ENCODE measurements at places on chromosomes 4 and X.
A peak's percentile ranks its signal among the peaks of the same experiment; 100 is the strongest.

DNA sequence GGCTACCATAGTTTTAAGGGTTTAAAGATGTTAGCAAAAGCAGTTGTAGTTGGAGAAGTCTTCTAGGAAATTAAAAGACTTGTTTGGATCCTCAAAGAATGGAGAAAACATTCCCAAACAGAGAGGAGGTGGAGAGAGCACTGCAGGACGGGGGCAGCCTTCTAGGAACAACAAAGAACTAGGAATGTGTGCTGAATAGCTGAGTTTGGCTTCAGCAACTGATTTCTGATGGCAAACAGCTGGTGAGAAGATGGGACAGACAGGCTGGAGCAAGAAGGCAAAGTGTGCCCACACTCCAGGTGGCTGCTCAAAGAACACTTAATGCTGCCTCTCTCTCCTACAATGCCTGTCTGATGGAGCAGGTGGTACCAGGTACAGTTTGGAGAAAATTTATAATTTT, 1331.1 kb downstream of the ADGRL3 start:
- no peak for DNase-seq

GRCh38 chr4:15536552-15537499, 67.1 kb downstream of the CC2D2A start:
- DNase-seq: no peak

GRCh38 chr4:185437809-185438208, 12.0 kb upstream of the UFSP2 start:
- DNase-seq: no peak

- no peak for DNase-seq
These were observed 4.5 kb downstream of the VEGFC start for GRCh38 chr4:176788248-176788647.

GRCh38 chr4:139015948-139016471, 429 bp downstream of the NOCT start:
- DNase-seq: peak; percentile 30

DNA sequence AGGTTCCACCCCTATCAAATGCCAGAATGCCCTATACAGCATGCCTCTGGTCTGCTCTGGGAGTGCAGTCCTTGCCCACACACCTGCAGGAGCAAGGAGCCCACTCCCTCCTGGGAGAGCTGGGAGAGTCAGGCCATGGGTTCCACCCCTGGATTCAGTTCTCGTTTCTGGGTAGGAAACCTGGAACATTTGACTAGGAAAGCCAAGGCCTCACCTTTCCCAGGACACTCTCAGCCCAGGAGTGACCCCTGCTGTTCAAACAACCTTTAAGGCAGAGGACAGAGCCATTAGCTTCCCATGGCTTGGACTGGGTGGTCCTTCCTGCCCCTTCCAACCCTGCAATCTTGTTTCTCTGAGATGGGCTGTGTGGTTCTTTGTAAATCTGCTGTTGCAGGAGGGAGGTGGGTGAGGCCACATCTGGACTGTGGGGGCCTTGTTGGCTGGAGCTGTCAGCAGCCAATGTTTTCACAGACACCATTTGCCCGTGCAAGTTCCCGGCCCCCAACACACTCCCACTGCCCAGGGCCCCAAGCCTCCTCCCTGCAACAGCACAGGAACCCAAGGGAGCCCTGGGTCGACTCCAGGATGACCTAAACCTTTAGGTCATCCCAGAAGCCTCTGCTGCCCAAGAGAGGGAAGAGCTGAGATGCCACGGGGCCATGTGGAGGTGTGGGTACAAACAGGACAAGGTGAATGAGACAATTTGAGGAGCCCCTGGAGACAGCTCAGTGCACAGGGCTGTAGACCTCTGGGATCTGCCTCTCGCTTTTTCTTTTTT, 104.4 kb downstream of the PJA1 start:
- no peak for DNase-seq

DNA sequence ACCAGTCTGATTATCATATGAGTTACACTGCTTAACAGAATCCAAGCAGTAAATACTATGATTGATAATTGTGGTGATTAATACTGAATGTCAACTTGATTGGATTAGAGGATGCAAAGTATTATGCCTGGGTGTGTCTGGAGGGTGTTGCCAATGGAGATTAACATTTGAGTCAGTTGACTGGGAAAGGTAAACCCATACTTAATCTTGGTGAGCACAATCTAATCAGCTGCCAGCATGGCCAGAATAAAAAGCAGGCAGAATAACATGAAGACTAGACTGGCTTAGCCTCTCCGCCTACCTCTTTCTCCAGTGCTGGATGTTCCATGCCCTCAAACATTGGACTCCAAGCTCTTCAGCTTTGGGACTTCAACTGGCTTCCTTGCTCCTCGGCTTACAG, 961.3 kb downstream of the ADGRL3 start:
- DNase-seq: no peak

- no peak for DNase-seq
These were observed 15.1 kb upstream of the PIGA start for GRCh38 chrX:15350329-15350996.

- DNase-seq: no peak
These were observed 55.2 kb downstream of the CLOCK start for GRCh38 chr4:55491486-55491885.

- DNase-seq: no peak
These were observed 77.0 kb upstream of the ARMCX2 start for GRCh38 chrX:101736651-101737050.

DNA sequence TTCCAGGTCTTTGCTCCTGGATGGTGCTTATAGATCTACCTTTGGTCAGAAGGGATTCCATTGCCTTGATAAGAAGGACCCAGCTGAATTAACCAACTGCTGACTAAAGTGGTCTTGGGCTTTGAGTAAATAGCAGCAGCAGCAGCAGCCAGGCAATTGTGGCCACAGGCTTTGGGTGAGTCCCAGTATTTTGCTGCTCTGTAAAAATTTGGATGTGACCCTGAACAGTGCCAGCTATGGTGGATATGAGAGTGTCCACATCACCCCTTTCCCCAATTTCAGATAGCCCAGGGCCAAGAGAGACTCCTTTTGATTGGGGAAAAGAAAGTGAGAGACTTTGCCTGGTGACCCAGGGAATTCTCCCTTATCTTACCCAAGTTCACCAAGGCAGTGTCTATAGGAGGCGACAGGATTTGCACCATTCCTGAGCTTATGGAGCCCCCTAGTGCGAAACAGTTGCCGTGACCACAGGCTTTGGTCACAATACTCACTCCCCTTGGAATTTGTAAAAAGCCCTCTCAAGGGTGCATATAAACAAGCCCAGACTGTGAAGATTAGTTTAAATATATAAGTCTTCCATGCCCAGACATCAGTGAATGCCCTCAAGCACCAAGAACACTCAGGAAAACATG, 518.0 kb downstream of the TMA16 start:
- peak; percentile 18 for DNase-seq

DNA sequence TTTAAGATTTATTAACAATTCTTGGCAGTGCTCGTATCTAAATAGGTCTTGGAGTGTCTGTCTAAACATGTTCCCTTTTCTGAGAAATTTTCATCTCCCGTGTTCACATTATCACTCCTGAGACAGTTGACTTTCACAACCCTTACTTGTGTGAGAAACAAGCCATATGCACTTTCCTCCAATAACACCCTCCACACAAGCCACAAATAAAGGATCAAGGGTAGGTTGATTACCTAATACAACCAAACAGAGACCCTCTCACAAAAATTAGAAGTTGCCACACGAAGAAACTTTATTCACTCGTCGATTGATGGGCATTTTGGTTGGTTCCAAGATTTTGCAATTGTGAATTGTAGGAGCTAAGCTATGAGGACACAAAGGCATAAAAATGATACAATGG, 763.9 kb downstream of the TRAM1L1 start:
- no peak for DNase-seq

GRCh38 chr4:132124624-132124974, 1024.5 kb upstream of the PCDH10 start:
- no peak for DNase-seq

GRCh38 chrX:153576961-153577360, 22.0 kb downstream of the CCNQ start:
- DNase-seq: no peak

DNA sequence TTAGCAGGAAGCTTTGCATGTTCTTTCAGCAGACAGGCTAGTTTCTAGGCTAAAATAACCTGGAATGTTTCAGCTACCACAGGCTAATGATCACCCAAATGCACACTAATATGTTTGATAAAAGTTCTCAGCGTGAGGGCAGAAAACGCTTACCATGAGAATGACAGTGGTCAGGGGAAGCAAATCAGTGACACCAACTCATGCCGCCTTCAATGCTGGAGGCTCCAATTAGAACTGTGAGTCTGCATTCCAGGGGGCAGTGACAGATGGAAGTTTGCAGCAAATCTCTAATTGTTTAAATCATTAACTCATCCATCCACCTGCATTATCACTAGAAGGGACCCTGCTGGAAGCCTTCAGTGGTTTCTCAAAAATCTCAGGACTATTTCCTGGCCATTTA, 43.2 kb downstream of the ANOS1 start:
- no peak for DNase-seq

DNA sequence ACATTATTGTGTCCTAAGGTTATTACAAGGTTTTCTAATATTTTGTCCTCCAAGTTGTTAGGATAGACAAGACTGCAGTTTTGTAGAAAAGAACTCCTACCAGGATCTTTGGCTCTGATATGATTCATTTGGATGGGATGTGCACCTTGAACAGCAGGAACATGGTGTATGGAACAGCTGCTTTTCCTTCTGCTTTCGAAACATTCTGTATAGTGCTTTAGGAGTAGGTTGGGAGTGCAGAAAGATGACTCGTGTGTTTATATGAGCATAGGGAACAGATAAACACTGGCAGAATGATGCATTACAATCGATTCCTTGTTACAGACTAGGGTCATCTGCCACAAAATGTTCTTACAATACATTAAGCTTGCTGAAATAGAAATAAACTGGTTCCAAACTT, 790.1 kb downstream of the DMD start:
- no peak for DNase-seq

DNA sequence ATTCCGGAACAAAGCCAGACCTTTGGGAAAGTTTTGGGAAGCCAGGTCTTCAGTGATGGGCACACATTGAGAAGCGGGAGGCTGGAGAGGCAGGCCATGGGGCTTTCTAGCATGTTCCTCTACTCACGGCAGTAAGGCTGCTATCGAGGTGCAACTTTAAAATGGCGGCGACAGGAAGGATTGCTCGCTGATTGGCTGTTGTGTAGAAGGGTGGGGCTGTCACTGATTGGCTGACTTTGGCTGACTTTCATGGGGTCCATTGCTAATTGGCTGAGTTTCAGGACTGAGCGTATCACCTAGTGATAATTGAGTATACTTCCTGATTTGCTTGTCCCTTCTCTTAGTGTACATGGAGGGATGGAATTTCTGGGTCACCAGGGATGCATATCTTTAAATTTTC, 19.7 kb upstream of the GLOD5 start:
- DNase-seq: no peak

- no peak for DNase-seq
These were observed 273.8 kb downstream of the GASK1B start for GRCh38 chr4:157898836-157899605.

GRCh38 chrX:122934131-122934530, 249.9 kb upstream of the GRIA3 start:
- no peak for DNase-seq

DNA sequence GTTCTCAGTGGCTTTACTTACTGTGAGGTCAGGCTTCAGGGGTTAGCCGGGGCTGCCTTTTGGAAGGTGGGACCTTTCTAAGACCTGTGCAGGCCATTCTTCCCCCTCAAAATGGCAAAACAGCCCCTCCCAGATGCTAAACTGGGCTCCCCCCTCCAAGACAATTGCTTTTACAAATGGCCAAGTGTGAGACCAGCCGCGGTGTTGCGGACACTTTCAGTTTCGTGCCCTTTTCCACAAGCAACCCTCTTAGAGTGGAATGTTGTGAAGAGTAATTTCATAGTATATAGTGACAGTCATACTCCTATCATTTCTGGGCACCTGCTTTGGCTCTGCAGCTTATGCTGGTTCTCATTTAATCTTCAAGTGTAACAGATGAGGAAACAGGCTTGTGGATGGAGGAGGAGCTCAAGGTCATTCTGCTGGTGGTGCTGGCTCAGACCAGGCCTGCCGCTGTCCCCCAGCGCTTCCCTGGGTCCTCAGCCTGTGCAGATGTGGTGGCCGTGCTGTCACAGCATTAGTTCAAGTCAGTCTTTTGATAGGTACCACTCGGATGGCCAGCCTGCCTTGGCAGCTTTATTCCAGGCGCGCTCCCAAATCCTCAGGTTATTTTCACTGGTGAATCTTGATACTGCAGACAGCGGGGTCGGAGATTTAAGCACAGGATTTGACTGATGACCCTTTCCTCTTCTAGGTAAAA, 55.0 kb upstream of the TADA2B start:
- DNase-seq: no peak

DNA sequence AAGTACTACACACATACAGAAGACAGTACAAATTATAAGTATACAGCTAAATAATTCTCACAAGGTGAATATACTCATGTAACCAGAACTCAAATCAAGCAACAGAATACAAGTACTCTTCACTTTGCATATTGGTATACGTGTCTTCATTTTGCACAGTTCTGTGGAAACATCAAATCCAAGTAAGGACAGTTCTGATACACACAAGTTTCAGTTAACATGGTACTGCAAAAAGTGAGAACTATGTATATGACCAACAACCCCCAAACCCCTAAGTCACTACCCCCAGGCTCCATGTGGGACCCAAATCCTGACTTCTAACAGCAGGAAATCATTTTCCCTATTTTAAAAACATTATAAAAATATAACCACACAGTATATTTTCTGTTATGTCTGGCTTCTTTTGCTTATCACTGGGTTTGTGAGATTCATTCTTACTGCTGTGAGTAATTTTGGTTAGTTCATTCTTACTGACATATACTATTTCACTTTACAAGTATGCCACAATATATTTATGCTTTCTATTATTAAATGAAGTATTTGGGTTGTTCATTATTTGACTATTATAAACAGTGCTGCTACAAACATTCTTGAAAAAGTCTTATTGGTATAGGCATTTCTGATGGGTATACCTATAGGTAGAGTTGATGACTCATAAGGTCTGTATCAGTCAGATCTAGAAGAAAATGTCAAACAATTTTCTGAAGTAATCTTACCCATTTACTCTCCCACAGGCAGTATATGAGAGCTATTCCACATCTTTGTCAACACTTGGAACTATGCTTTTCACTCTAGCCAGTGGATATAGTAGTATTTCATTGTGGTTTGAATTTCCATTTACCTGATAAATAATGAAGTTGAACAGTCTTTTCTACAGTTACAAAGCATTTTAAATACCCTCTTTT, 47.0 kb downstream of the SCLT1 start:
- no peak for DNase-seq

GRCh38 chr4:81227968-81228367, 12.9 kb upstream of the PRKG2 start:
- no peak for DNase-seq

GRCh38 chr4:176579226-176579625, 213.5 kb downstream of the VEGFC start:
- no peak for DNase-seq

DNA sequence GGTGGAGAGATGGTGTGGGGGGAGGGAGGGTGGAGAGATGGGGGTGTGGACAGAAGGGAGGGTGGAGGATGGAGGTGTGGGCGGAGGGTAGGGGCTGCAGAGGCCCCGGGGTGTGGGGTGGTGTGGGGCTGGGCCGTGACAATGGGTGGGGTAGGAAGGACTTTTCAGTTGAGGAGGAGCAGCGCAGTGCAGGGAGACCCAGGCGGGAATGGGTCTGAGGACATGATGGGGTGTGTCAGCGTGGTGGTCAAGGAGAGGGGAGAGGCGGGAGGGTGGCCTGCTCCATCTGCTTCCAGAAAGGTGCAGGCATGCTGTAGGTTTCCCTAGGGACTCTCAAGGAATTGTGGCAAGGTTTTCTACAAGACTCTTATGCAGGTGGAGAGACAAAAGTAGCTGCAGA, 48.9 kb downstream of the RGS12 start:
- DNase-seq: no peak

- DNase-seq: no peak
These were observed 6.2 kb downstream of the NAT8L start for GRCh38 chr4:2065106-2065930.

- DNase-seq: no peak
These were observed 68.0 kb downstream of the ATOH1 start for GRCh38 chr4:93896516-93896915.
